Suppressor macrophage (primary cell): ENCODE measurements at places on chromosomes 12 and 14.

DNA sequence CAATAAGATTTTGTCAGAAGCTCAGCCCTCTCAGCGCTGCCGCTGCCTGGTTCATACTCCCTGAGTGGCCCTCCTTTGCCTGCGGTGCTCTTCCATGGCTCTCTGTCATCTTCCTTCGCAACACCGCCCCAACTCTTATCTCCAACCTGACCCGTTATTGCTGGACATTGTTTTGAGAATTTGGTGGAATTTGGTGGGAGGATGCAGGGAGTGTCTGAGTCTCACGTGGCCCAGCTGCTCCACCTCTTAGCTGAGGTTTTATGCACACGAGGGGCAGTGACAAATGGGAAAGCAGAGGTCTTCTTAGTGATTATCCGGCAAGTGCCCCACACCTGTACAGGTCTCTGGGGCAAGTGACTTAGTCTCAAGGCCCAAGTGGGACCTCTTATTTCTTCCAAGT is 97.5 kb upstream of the RPH3A start:
- no peak for DNase-seq

- DNase-seq: peak; percentile 50
These were observed 792 bp upstream of the CHD4 start for GRCh38 chr12:6607751-6608591.

DNA sequence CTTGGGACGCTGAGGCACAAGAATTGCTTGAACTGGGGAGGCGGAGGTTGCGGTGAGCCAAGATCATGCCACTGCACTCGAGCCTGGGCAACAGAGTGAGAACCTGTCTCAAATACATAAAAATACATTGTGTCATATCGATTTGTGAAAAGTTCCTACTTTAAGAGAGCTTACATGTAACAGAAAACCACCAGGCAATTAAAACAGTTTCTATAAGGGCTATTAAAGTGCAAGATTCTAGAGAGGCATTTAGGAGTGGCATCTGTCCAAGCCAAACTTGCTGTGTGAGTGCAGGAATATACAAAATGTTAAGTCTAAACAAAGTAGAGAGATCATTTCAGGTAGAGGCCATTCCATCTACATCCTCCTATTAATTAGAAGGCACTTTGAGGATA is 1.7 kb upstream of the NEK9 start:
- DNase-seq: no peak

GRCh38 chr12:127779301-127780045 is 487.5 kb upstream of the TMEM132C start:
- no peak for DNase-seq

- DNase-seq: peak; percentile 80
These were observed 187.3 kb downstream of the CAND1 start for GRCh38 chr12:67456431-67456901.

DNA sequence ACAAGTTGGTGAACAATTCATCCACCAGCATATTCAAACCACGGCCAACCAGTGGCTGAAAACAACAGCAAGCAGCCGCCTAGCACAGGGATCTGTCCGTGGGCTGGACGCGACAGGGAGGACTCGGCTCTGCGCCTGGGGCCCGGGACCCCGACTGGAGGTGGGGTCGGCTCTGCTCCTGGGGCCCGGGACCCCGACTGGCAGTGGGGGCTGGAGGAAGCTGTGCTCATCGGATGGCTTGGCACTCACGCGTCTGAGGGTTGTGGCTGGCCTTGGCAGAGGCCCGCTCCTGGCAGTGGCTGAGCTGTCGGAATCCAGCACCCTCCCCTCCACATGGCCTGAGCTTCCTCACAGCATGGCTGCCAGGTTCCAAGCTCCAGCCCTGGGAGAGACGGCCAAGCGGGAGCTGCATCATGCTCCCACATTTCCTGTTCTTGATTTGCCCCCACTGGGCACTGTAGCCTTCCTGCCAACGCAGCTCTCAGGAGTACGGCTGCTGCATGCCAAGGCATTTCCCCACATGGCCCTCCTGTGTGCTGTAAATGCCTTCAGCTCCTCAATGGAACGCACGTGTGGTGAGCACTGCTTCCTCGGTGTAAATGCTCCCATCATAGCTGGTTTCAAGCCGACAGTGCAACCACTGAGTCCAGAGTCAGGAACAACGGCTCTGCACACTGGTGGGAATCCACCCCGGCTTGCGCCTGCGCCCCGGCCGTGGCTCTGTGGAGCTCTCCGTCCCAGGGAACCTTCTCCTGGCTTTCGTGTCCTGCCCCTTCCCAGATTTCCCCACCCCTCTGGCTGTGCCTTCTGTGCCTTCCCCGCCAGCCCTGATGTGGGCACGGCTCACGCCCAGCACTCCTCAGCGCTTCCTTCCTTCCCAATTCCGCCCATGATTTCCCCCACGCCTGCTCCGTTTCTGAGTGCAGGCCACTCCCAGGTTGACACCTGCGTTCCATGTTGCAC is 7.3 kb upstream of the GALNT9 start:
- no peak for DNase-seq

DNA sequence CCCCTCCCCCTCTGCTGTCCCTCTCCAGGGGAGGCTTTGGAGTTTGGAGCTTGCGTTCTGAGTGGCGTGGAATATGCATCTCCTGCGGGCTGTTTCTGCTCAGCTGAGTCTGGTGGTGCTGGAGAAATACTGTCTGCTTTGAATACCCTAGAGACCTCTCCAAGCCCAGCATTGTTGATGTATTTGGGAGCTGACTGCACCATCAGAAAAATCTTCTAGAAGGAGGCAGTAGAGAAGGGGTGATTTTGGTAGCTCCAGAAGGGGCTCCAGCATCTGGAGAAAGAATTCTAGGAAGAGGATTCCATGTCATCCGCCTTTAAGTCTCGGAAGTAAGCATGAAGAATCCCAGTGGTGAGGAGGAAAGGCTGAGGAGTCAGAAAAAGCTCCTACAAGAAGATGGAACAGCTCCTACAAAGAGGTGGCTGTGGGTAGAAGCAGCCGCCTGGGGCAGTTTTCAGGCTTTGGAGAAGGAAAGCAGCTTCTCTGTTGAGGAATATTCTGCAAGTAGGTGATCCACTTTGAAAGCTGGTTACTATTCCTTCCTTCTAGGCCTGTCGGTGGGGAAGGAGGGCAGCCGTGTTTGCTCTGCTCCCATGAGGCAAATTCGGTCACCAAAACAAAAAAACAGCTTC is 9.7 kb downstream of the MLXIP start:
- no peak for DNase-seq

DNA sequence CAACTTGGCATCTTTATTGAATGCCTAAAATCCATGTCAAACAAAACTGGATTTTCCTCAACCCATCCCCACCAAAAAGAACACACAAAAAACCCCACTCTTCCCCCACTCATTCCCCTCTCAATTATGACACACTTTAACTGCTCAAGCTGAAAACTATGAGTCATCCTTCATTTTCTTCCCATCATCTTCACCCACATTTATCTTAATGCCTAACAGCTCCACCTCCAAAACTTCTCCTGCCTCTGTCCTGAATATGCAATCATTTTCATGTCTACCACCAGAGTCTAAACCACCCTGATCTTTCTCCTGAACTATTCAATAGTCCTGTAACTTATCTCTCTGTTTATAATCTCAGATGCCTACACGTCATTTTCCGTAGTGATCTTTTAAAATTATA is 239.7 kb downstream of the BCAT1 start:
- no peak for DNase-seq

DNA sequence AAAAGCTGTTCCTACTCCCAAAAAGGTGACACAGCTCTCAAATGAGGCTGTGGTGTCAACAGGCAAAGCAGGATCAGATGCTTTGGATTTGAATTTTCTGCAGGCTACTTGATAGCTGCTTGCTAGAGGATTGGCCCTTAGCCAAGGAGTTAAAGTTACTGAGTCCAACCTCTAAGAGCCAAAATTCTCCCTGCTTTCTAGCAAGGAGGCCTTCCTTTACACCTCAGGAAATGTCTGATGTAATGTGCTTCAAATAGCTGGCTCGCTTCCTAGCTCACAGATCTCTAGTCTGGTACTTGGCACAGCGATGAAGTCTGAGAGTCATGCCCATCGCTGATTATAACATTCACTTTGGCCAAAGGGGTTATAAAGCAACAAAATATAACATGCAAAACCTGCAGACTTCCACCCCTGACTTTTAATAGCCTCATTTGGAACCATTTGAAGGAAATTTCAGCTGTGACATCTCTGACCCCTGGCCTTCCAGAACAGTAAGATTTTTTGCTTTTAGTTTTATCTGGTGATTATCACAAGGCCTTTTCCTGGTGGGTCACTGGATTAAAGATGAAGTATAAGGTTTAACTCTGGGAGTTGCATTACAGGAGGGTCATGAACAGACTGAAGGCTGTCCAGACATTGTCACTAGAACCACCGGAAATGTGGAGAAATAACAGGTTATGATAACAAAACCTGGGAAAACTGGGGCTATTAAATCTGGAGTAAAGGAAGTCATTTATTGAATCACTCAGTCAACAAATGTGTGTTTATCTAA is 189.7 kb downstream of the EPS8 start:
- no peak for DNase-seq

DNA sequence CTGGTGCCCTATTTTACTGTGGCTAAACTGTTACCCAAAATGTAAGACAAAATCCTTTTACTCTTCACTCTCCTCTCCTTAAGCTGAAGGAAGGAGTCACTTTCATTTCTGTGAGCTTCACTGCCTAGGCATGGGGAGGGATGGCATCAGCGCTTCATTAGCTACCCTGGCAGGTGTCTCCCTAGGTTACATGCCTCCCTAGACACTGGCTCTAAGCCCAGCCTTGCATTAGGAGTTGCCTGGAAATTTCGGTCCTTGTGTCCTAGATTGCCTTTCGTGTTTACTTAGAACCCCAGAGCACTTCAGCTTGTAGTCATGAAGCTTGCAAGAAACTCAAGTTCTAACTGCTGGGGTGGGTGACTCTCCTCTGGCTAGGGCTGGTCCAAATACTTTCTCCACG is 520.5 kb upstream of the STXBP6 start:
- DNase-seq: no peak
